HTR-8/SVneo (cell line): ENCODE measurements at places on chromosomes 3 and 15.

DNA sequence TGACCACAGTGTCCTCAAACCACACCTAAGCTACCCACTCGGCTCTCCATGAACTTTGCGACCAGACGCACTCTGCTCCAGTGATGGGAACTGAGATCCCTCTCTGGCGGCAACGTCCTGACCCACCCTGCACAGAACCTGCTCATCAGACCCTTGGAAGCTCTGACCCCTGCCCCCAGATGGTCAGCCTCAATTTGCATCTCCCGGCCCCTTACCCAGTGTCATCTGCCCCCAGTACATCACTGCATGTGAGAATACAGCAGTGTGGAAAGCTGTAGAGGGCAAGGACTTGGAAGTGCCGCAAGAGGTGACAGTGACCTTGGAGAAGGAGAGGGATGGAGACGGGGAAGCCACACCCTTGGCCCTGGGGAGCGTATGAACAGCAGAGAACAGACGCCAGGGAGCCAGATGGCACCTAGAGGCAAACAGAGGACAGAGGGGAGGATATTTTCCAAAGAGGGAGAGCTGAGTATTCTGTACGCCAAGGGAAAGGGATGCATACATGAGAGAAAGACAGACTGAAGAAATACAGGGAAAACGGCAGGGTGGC lies 192.0 kb downstream of the XXYLT1 start:
- no peak for DNase-seq

- DNase-seq = no peak
Measured at GRCh38 chr3:64943866-64944265, 256.1 kb upstream of the ADAMTS9 start.

GRCh38 chr3:11385326-11385725 lies 113.1 kb downstream of the ATG7 start:
- no peak for DNase-seq

- no peak for DNase-seq
Measured at GRCh38 chr3:69199942-69200341, 77.5 kb upstream of the LMOD3 start.

- no peak for DNase-seq
Measured at GRCh38 chr15:95836536-95836935, 494.0 kb upstream of the NR2F2 start.

DNA sequence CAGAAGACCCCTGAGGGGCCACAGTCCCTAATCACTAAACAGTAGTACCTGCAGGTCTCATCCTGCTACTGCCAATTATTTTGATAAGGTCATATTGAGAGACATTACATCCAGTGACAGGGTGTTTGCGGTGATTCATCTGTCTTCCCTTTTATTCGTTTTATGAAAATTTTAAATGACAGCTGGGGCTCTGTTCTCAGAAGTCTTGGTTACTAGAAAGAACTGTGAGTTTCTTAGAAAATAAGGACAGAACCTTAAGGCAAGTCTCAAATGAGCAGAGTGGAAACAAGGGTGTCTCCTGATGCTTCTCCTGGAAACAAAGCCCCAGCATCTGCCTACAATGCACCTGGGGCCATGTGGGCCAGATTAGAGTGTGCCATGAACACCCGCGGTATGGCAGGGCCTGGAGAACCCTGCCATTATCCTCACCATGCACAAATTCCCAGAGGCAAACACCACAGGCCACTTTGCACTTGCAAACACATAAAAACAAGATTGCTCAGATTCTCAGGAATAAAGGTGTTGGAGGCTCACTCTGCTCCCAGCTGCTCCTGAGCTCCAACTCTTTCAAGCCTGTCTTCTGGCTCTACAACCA lies 66.3 kb upstream of the IQSEC1 start:
- no peak for DNase-seq

DNA sequence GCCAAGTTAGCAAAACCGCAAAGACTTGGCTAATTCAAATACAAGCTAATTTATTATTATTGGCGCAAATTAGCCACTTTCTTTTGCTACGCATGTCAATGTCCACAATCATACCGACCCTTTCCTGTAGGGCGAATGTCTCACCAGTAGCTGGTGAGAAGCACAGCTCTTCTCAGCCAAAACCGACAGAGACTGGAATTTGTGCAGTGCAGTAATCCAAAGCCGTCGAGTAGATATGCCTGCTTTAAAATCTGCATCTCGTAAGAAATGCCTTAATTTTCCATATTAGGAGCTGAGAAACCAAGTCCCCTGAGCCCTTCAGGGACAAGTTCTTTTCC lies 614 bp upstream of the MINDY2 start:
- peak; percentile 41 for DNase-seq

GRCh38 chr3:42081838-42082473 lies 9.2 kb upstream of the TRAK1 start:
- DNase-seq = no peak

DNA sequence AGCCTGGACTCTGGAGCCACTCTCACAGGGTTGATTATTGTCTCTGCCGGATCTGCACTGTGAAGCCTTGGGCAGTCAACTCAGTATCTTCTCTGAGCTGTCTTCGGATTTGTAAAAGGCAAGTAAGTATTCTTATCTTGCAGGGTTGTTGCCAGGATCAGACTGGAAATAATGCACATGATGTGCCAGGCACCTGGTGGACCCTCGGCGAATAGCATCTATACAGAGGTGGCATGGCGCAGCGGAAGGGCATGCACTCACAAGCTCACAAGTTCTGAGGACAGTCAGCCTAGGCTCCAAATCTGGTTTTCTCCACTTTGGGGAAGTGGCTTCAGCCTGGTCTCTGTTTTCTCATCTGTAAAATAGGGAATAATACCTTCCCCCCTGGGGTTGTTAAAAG lies 113.9 kb downstream of the SRGAP3 start:
- DNase-seq = no peak

GRCh38 chr3:71872256-71872655 lies 87.3 kb upstream of the PROK2 start:
- DNase-seq = no peak

- DNase-seq = no peak
Measured at GRCh38 chr3:179452872-179453271, 1.6 kb upstream of the GNB4 start.
